ENCODE measurements at places on chromosomes 13 and 19.

DNA sequence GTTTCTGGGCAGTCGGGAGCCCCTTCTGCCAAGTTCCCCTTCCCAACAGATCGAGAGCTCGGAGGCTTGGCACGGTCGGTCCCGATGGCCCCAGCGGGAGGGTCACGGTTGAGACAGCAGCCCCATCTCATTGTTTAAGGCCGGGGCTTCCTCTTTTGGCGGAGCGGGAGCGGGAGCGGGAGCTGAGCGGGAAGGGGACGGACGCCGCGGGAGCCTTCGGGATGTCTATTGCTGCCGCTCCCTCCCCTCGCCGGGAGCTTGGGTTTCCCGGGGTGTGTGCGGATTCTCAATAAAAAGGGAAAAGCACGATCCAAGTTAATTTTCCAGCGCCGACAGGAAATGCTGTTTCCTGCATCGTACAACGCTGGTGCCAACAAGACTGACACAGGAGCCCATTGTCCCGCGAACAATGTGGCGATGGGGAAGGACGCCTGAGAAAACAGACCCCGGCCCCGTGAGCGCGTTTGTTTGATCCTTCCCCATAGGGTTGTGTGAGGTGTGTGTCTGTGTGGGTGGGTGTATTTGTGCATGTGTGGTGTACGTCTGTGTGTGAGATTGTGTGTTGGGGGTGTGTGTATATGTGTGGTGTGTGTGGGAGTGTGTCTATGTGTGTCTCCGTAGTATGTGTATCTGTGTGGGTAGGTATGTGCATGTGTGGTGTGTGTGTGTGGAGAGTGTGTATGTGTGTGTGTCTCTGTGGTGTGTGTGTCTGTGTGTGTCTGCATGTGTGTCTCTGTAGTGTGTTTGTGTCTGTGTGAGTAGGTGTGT lies 36.3 kb upstream of the FLT1 start:
- no peak for DNase-seq

GRCh38 chr19:4185413-4186086 lies 3.1 kb downstream of the ANKRD24 start:
- DNase-seq, result no peak

DNA sequence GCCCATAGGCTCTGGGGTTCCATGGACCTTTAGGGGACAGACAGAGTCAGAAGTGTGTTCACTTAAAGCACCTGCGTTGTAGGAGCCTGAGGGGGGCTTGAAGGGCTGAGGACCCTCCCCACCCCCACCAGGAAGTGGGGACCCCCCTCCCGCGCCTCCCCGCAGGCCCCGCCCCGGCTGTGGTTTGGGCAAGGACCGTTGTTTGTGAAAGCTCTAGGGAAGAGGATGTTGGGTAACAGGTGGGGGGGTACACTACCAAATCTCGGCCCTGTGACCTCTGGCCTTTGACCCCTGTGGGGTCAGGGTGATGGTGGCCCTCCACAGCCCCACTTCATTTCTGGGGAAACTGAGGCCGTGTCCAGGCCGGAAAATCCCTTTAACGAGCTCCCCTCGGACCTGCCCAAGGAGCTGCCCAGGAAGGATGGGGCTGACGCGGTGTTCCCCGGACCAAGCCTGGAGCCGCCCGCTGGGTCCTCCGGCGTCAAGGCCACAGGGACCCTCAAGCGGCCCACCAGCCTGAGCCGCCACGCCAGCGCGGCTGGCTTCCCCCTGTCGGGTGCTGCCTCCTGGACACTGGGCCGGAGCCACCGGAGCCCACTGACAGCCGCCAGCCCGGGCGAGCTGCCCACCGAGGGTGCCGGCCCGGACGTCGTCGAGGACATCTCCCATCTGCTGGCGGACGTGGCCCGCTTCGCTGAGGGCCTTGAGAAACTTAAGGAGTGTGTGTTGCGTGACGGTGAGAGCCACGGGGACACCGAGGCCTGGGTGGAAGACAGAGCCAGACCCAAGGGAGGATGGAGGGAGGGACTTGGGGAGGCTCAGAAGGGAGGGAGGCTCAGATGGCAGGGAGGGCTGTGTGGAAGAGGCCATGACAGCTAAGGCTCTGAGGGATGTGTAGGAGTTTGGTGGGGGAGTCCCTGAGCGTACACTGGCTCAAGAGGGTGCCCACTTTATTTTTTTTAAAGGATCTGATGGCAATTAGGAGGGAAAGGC lies 1.3 kb downstream of the ARHGAP45 start:
- no peak for DNase-seq

DNA sequence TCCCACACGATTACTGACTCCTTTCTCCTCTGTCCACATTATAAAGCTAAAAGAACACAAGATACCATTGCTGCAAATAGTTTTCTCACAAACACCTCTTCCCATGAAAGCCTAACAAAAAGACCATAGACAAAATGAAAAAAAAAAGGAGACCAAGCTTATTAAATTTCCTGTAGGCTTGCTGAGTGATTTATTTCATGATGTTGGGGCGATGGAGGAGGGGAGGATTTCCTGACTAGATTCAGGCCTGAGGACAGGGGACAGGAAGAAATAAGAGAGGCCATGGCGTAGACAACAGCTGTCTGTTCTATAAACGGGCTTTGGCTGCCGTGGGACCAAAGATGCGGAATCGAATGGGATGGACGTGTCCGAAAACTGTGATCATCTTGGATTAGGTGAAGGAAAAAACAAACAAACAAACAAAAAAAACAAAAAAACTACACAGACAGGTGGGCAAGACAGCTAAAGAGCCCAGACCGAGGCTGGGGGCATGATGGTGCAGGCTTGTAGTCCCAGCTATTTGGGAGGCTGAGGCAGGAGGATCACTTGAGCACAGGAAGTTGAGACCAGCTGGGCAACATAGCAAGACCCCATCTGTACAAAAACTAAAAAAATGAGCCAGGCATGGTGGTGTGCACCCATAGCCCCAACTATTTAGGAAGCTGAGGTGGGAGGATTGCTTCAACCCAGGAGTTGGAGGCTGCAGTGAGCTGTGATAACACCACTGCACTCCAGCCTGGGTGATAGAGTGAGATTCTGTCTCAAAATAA lies 5.3 kb downstream of the TMPRSS9 start:
- DNase-seq, result no peak

DNA sequence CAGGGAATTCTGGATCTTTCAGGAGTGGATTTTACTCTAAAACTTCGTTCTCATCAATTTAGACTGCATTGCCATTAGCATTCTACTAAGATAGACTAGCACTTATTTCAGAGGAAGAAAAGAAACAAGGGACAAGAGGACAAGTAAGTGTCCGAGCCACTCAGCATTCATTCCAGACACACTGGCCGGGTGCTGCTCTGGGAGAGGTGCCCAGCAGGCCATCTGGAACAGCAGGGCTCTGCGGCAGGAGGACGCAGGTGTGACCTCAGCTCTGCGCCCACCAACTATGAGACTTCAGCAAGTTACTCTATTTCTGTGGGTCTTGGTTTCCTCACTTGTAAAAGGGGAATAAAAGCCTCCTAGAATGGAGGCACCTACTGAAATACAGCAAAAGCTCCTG lies 4.2 kb downstream of the EPS15L1 start:
- DNase-seq, result no peak

- DNase-seq, result no peak
Observed at GRCh38 chr19:44607049-44607448, 6.3 kb upstream of the IGSF23 start.

Data from NT2/D1 (cell line).